Naive thymus-derived CD4-positive, alpha-beta T cell (primary cell): ENCODE measurements at places on chromosomes 6 and 20. TPM values are rescaled to one million over a fixed set of nuclear protein-coding genes. Genes with fewer than 3 reads are reported as not detected.

OPRM1 gene
- total RNA-seq: not detected in 2 replicates

OVOL2 gene
- not detected for total RNA-seq

NDRG3 gene
- total RNA-seq: 28.9 and 30.3 TPM in 2 replicates

IPCEF1 gene
- 114 TPM for total RNA-seq

LBP gene
- not detected for total RNA-seq

MUC21 gene
- not detected for total RNA-seq

FAM210B gene
- total RNA-seq: 19.4 TPM

SLC4A11 gene
- 1.5 TPM for total RNA-seq

MACROD2 gene
- total RNA-seq: 0.27 TPM

CD109 gene
- 1.7 TPM for total RNA-seq

EYA4 gene
- total RNA-seq: not detected

NCOA5 gene
- 43.8 TPM for total RNA-seq

RAB5IF gene
- 93.9 and 98.6 TPM in 2 replicates for total RNA-seq

FAM209A gene
- total RNA-seq: 2.0 and 3.7 TPM in 2 replicates

BPI gene
- total RNA-seq: 0.29 TPM

TREML2 gene
- total RNA-seq: 0.84 TPM

IRAK1BP1 gene
- 0.71 TPM for total RNA-seq

XKR7 gene
- not detected for total RNA-seq

CLDN20 gene
- total RNA-seq: not detected

BPIFB4 gene
- not detected for total RNA-seq

TBX18 gene
- not detected for total RNA-seq

TINAG gene
- total RNA-seq: not detected

PDYN gene
- total RNA-seq: not detected

ANKEF1 gene
- 5.8 TPM for total RNA-seq

KCNG1 gene
- total RNA-seq: 0.17 TPM in 1 of 2 replicates, not detected in the other

SLC16A10 gene
- 16.7 TPM for total RNA-seq

PTGIS gene
- total RNA-seq: not detected
